AG08395 (cell line): ENCODE measurements at places on chromosomes 6 and 20.

- no peak for DNase-seq
These were observed 447.0 kb upstream of the CDH4 start for GRCh38 chr20:60804918-60805630.

DNA sequence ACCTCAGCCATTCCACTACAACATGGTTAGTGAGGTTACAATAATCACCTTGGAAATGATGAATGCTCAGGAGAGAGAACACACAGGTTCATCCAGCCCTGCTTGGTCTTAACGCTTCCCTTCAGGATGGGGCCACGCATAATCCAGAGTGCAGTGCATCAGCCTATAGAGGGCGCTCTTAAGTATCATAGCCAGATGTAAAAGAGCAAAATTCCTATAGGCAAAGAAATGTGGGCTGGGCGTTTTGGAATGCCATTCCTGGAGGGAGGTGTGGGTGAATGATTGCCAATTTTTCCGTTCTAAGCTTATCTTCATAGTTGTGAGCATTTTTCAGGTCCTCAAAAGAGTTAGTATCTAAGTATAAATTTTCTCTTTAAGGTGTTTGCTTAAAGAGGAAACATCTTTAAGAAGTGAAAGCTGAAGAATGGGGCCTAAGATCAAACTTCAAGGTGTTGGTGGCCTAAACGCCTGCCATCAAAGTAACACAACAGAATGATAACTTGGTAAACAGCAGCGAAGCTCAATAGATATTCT lies 1.8 kb downstream of the RIPOR2 start:
- DNase-seq = no peak

GRCh38 chr6:7100753-7101081 lies 7.0 kb upstream of the RREB1 start:
- no peak for DNase-seq

GRCh38 chr20:58853466-58853865 lies 950 bp downstream of the GNAS start:
- no peak for DNase-seq

DNA sequence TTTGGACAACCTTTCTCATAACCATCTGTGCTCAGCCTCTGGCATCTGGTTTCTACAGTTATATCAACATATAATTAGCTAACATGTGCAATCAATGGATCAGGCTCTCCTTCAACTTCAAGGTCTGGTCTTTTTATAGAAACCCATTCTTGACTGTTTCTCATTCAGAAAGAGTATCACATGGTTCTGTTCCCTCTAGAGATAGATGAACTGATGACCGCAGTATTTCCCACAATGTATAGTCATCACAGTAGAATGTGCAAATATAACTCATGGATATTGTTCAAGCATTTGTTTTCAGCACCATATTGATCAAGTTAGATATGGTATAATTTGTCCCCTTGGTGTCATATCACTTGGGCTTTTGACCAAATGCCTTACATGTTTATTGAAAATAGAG lies 656.2 kb downstream of the FRK start:
- DNase-seq = no peak

DNA sequence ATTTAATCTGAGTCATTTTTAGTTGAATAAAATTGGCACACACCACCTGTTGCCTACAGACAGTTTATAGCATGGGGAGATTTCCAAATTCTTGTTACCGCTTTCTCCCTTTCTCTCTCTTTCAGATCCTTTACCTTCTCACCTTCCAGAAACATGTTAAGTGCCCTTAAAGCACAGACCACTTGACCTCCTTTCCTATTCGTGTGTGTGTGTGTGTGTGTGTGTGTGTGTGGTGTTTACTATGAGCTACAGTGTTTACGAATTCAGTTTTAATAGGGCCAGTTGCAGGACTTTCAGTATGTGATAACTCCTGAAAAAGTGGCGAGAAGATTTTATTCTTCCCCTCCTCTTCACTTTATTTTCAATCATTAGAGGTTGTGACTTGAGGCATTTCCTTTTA lies 258.1 kb downstream of the BMP2 start:
- DNase-seq = no peak

GRCh38 chr20:3785240-3786125 lies 1.1 kb downstream of the CENPB start:
- peak; percentile 15 for DNase-seq
